ENCODE measurements at places on chromosomes 4 and X.

DNA sequence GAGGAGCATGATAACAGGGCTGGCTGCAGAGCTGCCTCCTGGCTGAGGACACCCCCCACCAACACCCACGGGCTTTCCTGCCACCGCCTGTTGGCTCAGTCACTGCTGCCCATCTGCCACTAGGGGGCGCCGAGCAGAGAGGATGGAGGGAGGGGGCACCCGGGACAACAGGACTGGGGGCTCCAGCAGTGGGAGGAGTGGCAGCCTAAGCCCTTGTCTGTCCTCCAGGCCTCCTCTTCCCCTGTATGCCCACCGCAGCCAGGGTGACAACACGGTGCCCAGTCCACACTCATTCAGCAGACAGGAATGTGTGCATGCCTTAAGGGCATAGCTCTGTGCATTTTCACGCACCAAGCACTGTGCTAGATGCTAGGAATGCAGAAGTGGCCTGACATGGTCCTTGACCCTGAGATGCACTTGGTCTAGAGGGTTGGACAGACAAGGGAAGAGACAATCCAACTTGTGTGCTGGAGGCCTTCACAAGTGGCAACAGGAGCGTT lies 149.9 kb downstream of the AMMECR1 start:
- no peak for DNase-seq

DNA sequence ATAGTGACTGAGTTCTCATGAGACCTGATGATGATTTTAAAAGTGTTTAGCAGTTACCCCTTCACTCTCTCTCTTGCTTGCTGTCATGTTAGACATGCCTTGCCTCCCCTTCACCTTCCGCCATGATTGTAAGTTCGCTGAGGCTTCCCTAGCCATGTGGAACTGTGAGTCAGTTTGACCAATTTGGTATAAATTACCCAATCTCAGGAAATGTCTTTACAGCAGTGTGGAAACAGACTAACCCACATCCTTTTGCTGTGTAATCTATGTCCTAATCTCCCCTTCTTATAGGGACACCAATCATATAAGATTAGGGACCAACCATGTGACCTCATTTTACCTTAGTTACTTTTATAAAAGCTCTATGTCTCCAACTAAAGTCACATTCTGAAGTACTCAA lies 677.8 kb downstream of the ADGRL3 start:
- DNase-seq: peak; percentile 86

GRCh38 chr4:16687845-16688244 lies 210.6 kb downstream of the LDB2 start:
- DNase-seq: no peak

DNA sequence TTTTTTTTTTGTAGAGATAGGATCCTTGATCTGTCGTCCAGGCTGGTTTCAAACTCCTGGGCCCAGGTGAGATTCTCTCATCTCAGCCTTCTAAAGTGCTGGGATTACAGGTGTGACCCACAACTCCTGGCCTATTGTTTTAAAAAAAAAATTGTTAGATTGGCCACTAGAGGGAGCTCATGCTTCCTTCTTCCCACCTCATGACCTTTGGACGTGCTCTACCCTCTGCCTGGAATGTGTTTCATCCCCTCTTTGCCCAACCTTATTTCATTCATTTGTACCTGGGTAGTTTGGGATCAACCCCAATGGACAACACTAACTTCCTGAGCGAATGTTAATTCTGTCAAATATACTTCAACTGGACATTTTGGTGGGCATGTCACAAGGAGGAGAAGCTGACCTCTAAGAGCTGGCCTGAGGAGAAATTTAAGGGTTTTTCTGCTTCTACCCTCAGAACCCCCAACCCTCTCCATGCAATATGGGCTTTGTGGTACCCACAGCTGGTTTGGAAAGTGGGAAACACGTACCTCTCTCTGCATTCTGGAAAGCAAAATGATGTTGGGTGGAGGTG lies 6.4 kb downstream of the PPEF2 start:
- peak; percentile 6 for DNase-seq

DNA sequence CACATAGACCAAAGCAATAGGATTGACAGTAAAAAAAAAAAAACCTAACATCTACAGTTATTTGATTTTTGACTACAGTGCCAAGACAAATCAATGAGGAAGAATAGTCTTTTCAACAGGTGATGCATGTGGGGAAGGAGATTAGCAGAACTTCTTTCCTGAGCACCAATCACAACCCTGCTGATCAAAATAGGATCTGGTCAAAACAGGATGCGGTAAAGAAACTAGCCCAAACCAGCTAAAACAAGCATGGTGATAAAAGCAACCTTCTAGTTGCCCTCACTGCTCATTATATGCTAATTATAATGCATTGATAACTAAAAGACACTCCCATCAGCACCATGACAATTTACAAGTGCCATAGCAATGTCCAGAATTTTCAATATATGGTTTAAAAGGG lies 667.5 kb downstream of the GRXCR1 start:
- DNase-seq: no peak

DNA sequence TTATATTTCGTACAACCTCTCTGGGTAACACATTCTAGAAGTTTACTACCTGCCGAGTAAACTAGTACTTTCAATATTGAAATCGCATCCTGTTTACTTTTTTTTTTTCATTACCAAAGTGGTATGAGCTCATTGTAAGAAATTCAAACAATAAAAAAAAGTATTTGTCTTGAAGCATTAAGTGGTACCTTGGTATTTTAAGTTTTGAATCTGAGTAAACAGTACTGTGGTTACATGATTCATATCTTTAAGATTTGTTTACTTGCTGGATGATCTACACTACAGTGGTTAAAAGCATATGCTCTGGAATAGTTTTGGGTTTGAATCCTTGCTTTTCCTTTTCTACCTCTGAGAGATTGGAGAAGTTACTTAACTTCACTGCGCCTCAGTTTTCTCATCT lies 3.8 kb upstream of the MMGT1 start:
- DNase-seq: no peak

GRCh38 chrX:44344194-44344593 lies 722 bp upstream of the EFHC2 start:
- DNase-seq: no peak

- no peak for DNase-seq
Observed at GRCh38 chrX:17030580-17031270, 84.3 kb downstream of the REPS2 start.

GRCh38 chrX:134004084-134004483 lies 18.7 kb upstream of the GPC3 start:
- no peak for DNase-seq

GRCh38 chr4:106032851-106033286 lies 137.6 kb downstream of the NPNT start:
- no peak for DNase-seq

- no peak for DNase-seq
Observed at GRCh38 chrX:21193196-21193595, 181.0 kb upstream of the CNKSR2 start.

GRCh38 chrX:2554891-2555290 lies 54.1 kb upstream of the DHRSX start:
- DNase-seq: no peak

DNA sequence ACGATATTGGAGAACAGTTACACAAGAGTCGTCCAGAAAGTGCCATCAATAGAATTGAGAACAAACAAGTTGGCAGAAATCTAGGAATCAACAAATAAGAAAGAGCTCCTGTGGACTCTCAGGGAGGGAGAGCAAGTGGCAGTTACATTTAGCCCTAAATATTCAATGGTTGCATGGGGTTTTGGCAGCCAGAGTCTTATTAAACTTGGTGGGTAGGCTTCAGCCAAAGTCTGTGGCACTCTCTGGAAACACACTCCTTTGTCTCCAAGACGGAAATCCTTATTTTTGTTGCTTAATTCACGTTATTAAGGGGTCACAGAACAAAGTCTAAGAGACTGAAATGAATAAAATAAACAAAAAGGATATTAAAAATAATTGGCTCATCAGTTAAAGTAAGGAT lies 742.2 kb upstream of the ATOH1 start:
- DNase-seq: no peak

DNA sequence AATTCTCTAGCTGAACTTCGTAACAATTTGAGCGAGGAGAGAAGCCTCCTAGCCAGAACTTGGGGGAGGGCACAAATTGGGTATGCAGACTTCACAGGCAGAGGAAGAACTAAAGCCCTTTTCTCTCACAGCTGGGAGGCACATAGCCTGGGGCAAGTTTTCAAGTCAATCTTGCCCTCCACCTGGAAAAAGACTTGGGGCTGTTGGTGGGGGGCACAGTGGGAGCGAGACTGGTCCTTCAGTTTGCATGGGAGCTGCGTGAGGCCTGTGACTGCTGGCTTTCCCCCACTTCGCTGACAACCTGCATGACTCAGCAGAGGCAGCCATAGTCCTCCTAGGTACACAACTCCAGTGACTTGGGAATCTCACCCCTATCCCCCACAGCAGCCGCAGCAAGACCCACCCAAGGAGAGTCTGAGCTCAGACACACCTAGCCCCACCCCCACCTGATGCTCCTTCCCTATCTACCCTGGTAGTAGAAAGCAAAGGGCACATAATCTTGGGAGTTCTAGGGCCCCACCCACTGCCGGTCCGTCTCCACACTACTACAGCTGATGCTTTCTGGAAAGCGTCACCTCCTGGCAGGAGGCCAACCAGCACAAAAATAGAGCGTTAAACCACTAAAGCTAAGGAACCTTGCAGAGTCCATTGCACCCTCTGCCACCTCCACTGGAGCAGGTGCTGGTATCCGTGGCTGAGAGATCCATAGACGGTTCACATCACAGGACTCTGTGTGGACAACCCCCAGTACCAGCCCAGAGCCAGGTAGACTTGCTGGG lies 160.8 kb downstream of the CBLL2 start:
- DNase-seq: no peak

DNA sequence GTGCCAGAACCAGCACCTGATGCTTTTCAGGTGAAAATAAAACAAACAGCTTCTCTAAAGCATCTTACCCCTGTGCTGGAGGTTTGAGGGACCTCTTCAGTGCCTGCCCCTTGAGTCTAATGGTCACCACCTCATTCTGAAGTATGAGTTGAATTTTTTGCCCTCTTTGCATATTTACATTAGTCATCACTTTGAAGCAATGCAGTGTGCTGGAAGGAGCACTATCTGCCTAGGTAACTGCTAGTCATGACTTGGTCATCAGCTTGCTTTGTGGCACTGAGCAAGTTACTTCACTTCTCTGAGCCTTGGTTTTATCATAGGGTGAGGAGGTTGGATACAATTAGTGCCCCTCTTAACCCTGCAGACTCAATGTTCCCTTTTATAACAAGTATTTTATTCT lies 44.9 kb downstream of the SPATA18 start:
- DNase-seq: no peak

DNA sequence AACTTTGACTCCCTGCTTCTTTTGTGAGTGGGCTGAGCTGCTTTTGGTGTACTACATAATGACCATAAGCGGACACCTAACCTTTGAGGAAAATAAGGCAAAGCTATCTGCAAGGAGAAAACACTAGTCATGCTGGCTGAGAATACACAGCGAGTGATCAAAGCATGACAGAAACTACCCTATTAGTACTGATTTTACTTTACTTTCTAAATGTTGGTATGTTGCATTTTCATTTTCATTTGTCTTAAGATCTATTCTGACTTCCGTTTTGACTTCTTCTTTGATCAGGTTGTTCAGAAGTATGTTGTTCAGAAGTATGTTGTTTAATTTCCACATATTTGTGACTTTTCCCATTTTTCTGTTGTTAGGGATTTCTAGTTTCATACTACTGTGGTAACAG lies 361.1 kb downstream of the TRAM1L1 start:
- DNase-seq: no peak

GRCh38 chr4:33334416-33334815 lies 2614.2 kb downstream of the PCDH7 start:
- DNase-seq: no peak

GRCh38 chr4:147773261-147774184 lies 41.6 kb downstream of the ARHGAP10 start:
- no peak for DNase-seq

DNA sequence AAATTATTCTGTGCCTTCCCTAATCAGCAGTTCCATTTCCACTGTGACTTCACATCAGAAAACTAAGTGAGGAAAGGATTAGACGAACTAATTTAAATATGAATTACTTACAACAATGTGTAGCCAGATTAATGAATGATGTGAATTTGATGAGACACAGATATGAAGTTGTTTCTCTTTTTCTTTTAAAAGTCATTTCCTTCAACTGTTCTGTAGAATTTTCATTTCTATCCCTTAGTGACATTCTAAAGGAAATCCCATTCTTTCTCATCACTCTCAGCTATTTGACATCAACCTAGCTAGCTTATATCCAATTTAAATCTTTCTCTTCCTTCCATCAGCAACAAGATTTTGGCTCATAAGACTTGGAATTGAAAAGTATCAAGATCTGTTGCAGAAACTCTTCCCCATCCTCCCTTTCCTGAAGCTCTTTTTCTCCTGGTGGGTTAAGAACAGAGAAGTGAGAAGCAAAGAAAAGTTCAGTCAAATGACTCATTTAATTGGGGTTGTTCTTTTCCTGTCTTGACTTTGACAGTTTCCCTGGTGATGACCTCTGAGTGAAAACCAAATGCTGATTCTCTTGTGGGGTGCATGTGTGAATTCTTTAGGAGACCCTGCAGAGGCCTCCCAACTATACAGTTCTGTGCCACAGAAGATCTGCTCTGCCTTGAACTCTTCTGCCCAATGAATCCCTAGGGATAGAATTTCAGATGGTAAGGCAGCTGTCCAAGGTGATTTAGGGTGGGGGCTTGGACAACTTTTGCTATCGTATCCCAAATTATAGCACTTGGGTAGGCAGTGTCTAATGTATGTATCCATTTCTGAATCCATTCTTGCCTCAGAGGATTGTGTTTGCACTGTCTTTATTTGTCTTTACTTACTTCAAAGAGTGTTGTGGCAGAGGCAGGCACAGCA lies 232.5 kb upstream of the GPRIN3 start:
- no peak for DNase-seq

DNA sequence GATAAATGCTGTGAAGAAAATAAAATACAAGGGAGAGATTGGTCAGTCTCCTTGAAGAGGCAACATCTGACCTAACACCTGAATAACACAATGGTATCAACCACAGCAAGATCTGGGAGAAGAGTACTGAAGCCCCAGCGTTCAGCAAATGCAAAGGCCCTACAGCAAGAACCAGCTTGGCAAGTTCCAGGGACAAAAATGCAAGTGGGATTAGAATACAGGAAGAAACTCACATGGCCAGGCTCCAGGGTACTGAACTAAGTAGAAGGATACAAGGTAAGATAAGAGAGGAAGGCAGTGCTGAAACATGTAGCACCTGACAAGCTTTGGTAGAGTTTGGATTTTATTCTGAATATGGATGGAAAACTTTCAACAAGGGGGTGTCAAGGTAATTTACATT lies 3.6 kb downstream of the SMIM14 start:
- DNase-seq: no peak

DNA sequence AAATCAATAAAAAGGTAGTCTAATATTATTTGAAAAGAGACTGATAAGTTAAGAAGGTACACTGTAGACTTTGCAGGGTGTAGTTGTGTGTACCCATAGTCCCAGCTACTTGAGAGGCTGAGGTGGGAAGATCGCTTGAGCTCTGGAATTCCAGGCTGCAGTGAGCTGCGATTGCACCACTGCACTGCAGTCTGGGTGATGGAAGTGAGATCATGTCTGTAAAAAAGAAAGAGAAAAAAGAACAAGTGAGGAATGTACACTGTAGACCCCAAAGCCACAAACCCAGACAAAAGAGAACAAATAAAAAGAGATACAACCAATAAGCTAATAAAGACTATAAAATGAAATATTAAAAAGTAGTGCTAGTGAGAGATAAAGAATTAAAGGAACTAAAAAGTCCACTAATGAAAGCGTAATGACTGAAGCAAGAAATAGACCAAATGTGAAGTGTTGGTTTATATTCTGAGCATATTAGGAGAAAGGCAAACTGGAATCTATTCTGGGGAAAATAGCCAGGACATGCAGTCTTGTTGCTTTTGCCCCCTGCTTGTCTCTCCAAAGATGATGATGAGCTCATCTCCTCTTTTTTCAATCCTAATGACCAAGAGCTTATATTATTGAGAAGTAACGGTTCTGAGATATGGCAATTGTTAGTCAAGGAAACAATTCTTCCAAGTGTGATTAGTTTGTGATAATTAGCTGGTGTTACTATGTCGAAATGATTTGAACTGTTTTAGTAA lies 19.1 kb downstream of the GSX2 start:
- DNase-seq: no peak

All from bone marrow (tissue), 2 donors.